ENCODE measurements at places on chromosomes 6 and 20.

- DNase-seq = no peak
These were observed 129.8 kb upstream of the SMLR1 start for GRCh38 chr6:130697271-130697994.

DNA sequence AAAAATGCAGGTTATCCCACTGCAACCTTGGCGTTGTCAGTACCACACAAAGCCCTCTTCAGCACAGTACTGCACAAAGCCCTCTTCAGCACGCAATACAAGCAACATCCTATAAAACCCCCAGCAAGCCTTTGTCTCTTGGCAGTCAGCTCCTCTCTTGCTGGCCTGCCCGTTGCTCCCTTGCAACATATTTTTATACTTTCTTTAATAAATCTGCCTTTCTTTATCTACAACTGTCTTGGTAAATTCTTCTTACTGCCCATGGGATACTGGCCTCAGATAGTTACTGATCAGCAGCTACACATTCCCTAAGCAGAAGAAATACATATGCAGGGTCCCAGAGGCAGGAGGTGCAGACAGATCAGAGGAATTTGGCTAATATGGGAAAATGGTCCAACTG, 70.5 kb upstream of the MAP3K4 start:
- DNase-seq = no peak

GRCh38 chr20:41167481-41168253, 30.3 kb downstream of the PLCG1 start:
- no peak for DNase-seq

DNA sequence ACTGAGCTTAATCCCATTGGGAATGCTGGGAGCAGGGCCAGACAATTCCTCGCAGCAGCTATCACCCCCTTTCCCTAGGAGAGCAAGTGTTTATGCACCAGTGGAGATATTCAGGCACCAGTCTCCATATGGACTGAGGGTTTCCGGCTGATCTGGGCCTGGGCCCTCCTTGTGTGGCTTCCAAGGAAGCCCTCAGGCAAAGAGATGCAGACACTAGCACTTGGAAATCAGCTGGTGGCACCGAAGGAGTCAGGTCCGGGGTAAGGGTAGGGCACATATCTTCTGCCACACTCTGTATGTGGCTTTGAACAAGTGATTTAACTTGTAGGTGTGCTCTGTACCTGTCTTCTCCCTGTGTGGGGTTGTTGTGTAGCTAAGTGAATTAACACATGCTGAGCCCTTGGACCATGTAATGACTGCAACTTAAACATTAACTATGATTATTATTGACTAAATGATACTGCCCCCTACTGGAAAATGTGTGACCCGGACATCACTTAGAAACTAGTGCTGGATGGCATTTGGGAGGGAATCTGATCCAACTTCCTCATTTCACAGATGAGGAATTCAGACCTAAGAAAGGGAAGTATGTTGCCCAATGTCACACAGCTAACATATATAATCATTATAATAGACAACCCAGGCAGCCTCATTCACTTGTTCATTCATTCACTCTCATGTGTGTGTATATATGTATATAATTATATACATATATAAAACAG, 19.3 kb upstream of the WFDC2 start:
- peak; percentile 28 for DNase-seq

DNA sequence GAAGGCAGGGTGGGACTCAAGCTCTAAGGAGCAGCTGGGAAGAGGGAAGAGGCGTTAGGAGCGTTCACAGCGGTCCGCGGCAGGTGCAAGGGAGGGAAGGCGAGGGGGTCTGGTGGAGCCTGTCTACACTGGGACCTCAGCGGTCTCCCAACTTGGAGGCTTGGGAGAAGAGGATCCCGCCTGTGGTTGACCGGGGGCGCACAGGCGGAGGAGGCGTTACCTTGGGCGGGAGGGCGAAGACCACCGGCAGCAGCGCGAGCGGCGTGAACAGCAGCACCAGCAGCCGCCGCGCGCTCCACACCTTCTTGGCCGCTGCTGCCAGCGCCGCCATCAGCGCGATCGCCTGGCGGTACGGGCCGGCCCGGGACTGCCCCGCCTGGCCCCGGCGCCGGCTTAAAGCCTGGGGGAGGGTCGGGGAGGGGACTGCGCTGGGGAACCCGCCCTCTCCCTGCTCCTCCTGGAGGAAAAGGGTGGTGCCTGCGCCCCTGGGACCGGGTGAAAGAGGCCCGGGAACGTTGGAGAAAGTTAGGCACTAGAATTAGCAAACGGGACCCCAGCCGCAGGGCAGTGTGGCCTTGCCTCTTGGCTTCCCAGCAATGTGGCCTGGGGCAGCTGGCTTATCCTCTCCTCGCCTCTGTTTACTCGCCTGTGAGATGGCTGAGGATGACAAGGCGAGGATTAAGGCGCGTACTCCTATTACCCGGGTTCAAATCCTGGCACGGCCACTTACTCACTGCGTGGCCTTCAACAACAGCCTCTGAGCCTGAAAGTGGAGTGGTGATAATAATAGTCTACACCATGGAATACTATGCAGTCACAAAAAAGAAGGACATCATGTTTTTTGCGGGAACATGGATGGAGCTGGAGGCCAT, at the start of gene SLC13A3:
TSS of gene SLC13A3 (minus strand) at position 369 of the 872 bp plus-strand sequence. CDS start at position 331, 38 bp downstream.
- no peak for DNase-seq

DNA sequence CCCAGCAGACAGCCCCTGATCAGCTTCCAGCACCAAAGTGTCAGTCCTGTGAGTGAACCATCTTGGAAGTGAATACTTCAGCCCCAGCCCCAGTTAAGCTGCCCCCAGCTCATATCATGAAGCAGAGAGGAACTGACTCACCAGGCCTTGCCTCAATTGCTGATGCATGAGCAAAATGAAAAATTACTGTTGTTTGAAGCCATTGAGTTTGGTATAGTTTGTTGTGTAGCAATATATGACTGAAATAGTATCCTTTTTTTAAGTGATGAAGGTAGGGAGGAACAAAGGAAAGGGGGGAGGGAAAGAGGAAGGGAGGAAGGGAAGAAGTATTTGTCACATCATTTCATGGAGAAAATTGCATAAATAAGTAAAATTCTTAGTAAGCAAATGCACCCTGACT, 266.4 kb downstream of the MAFB start:
- DNase-seq = no peak

DNA sequence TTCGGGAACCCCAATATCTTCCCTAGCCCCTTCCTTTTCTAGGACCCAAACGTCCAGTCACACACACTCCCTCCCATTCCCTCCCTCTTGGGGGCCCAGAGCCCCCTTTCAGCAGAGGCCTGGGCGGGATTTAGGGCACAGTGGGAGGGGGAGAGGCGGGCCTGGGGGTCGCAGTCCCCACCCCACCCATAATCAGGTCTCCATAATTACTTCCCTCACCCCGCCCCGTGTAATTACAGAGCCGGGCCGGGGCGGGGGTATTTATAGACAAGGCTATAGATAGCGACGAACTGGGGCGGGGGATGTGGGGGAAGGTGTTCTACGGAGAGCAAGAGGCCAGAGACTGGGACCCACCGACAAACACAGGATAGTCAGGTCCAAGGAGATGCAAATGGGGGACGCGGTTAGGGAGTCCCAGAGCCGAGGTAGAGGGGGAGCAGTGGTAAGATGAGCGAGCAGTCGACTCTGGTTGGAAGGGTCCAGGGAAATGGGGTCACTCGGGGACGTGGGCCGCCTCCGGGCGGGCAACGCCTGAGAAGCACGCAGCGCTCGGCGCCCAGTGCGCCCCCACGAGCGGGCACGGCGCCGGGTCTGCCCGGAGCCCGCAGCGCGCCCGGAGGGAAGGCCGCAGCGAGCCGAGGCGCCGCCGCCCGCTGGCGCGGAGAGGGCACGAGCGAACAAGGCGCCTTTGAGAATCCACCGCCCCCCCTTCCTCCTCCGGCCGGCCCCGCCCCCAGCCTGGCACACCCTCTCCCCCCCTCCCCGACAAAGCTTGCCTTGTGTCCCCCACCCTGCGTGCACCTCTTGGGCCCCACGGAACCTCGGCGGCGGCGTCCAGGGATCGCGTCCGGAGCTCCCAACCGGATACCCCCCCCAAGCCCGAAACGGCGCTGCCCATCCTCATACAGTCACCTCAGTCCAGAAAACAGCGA, 670 bp upstream of the COL11A2 start:
- DNase-seq = no peak

DNA sequence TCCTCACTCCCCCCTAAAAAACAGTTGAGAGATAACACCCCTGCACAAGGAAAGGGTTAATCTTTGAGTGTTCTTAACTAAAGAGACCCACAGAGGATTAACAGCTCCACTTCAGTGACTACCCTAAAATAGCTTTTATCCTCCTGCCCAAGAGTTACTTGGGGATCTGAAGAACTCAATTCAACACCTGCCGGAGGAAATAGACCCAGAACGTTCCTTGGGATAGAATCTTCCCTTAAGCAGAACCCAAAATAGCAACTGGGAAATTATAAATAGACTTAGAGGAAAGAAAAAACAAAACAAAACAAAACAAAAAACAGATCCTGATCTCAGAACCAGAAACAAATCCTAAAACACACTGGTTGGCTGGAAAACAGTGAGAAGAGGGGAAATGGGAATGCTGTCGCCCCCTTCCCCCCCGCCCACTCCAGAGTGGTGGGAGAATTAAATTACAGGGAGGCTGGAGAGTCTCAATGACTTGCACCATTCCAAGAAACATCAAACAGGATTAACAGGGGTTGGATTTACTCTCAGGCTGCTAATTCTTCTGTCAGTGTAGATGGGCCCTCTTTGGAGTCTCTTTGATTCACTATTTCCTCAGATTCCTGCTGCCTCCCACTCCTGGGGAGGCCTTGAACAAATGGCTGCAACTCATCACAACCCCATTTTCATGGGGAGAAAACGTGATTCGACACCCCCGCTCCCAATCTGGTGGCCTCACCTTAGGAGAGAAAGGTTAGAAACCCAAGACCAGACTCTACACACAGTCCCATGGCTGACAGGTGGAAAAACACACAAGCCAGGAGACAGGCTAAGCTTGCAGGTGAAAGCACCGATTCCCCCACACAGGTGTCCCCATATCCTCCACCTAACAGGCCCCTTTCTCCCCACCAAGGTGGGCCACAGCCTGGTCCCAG, 1.4 kb downstream of the PLAGL2 start:
- no peak for DNase-seq

GRCh38 chr6:169972101-169972651, 220.8 kb downstream of the ERMARD start:
- DNase-seq = no peak

DNA sequence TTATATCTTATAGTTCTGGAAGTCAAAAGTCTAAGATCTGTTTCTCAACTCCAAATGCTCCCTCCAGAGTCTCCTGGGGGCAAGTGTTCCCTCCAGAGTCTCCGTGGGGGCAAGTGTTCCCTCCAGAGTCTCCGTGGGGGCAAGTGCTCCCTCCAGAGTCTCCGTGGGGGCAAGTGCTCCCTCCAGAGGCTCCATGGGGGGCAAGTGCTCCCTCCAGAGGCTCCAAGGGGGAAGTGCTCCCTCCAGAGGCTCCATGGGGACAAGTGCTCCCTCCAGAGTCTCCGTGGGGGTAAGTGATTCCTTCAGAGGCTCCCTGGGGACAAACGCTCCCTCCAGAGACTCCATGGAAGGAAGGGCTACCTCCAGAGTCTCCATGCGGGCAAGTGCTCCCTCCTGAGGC, 34.0 kb upstream of the THBS2 start:
- DNase-seq = no peak

GRCh38 chr20:44454306-44454963, 21.2 kb upstream of the TTPAL start:
- no peak for DNase-seq

DNA sequence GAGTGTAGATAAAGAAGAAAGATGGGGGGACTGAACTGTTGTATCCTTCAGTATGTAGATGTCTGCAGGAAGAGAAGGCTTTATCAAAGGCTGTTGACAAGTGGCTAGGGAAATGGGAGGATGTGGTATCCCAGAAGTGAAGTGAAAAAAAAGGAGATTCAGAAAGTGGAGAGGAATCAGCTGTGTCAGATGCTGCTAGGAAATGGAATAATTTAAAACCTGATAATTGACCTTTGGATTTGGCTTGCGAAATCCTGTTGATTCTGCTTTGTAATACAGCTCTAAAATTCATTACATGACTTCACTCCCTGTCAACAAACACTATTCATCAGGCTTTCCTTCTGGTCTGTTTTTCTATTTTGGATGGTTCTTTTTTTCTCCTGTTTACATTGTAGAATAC, 41.7 kb downstream of the PHF3 start:
- DNase-seq = no peak
